K562 (cell line): ENCODE measurements at places on chromosomes 1 and 21. TPM values are rescaled to one million over a fixed set of nuclear protein-coding genes. Genes with fewer than 3 reads are reported as not detected.
A peak's percentile ranks its signal among the peaks of the same experiment; 100 is the strongest.

GRCh38 chr1:47931395-47931794, 65.8 kb downstream of the TRABD2B start:
- no peaks in the 10 kb centered on the region; the same call in 2 of the 3 replicates for H3K27me3 ChIP-seq
- no peak overlapping the region for H3K27ac ChIP-seq
- H3K36me3 ChIP-seq = no peaks in the 10 kb centered on the region
- peak; percentile 29 for DNase-seq
- H3K4me1 ChIP-seq = no peaks in the 10 kb centered on the region

GRCh38 chr1:115545791-115546733, 95.7 kb upstream of the VANGL1 start:
- no peak overlapping the region for H3K4me3 ChIP-seq
- no peak overlapping the region for H3K27ac ChIP-seq
- DNase-seq = peak; percentile 28

DNA sequence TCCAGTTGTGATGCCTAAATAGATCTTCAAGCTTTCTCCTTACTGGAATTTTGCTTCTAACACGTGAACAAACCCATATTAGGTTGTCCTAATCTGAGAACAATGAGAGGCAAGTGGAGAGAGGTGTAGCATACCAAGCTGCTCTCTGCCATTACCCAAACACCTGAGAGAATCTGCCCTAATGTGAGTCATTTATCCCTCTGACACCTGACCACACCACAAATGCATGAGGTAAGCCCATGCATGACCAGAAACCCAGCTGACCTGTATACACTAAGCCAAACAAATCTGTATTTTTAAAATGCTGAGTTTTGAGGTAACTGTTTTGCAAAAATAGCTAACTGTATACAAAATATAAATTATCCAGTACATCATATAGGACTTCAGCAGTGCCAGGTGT, 1458.1 kb upstream of the B3GALT2 start:
- no peak overlapping the region for H3K27ac ChIP-seq
- no peaks in the 10 kb centered on the region for H3K27me3 ChIP-seq
- H3K4me3 ChIP-seq = no peak overlapping the region
- H3K36me3 ChIP-seq = no peaks in the 10 kb centered on the region

CFHR5 gene
- polyA plus RNA-seq = not detected in 2 replicates
